Islet precursor cell (in vitro differentiated cells): ENCODE measurements at places on chromosomes 16 and 17.

- no peak for DNase-seq
Observed at GRCh38 chr16:87621976-87622713, 19.8 kb downstream of the JPH3 start.

DNA sequence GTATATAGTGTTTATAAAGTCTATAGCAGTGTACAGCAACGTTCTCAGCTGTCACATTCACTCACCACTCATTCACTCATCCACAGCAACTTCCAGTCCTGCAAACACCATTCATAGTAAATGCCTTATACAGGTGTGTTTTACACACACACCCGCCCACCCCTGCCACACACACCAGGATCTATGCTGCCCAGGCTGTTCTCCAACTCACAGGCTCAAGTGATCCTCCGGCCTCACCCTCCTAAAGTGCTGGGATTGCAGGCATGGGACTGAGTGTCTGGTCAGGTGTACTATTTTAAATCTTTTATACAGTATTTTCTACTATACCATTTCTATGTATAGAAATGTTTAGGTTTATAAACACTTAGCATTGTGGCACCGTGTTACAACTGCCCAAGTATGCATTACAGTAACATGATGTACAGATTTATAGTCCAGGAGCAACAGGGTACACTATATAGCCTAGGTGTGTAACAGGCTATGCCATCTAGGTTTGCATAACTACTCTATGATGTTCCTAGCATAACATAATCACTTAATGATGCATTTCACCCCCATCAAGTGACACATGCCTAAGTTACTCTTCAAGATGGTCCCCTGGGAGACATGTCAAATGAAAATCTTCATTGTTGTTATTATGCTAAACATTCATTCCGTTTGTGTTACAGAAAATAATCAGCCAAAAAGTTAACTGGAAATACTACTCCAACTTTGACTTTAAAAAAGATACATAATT lies 42.5 kb downstream of the CREBBP start:
- no peak for DNase-seq

DNA sequence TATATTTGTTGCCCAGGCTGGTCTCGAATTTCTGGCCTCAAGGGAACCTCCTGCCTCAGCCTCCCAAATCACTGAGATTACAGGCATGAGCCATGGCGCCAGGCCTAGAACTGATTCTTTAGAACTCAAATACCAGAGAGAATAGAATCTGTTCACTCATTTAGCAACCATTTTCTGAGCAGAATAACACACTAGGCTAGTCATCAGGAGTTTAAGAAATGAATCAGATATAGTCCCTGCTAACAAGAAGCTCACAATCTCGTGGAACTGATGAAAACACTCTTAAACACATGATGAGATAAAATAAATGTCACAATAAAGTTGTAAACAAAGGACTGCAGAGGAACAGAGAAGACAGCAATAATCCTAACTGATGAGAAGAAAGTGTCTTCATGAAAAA lies 55.8 kb upstream of the ADCY9 start:
- no peak for DNase-seq

GRCh38 chr17:72444517-72445054 lies 323.8 kb downstream of the SOX9 start:
- no peak for DNase-seq

- DNase-seq: no peak
Observed at GRCh38 chr17:82820278-82821251, 19.3 kb downstream of the ZNF750 start.
